ENCODE measurements at places on chromosomes 2 and 18.

- no peak for DNase-seq
Observed at GRCh38 chr18:670522-670921, 13.1 kb downstream of the TYMS start.

- no peak for DNase-seq
Observed at GRCh38 chr2:227016894-227017293, 147.1 kb downstream of the COL4A4 start.

DNA sequence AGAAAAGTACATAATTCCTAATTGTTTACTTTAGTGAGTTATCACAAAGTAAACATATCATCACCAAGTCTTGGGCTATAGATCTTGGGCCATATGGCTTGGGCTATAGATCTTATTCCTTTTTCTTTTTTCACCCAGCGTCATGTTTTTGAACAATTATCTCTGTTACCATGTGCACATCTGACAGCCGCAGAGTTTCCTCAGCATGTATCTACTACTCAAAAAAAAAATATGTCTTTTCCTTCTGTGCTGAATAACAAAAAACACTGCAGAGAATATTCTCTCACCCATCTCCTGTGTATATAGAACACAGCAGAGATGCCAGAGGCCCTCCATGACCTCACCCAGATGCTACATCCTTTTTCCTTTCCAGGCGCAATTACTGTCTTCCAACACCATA, 76.2 kb upstream of the MYO3B start:
- no peak for DNase-seq

DNA sequence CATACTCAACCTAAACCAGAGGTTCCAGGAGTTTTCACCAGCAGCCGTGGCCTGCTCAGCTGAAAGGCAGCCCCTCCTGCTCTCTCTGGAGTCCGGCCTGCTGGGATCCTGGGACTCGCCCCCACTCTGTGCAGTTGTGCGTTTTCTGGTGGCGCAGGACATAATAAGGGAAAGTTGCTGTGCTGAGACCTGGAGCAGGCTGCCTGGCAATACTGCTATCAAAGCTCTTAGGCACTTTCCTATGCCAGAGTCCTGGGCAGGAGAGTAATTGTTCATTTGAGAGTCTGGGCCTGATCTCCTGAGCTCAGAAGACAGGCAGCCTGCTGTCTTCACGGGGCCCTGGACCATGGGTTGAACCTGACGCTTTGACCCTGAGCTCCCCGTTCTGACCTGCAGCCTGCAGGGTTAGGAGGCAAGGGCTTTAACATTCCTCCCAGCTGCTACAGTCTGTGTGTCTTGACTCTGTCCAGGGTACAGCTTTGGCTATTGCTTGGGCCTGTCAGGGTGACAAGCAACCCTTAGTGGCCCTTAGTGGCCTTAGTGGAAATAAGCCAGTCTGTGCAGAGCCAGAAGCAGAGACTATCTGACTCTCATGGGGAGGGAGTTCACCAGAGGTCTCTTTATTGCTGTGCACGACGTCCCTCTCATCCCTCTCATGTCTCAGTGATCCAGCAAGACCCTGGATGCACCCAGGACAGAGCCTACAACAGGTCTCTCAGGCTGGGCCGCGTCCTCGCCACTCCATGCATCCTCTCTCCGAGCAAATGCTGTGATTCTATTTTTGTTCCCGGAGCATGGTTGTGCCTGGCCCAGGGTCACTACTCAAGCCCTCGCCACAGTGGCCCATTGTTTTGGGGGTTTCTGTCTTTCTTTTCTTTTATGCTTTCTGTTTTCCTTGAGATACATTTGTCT, 60.6 kb downstream of the ACKR3 start:
- DNase-seq: no peak

DNA sequence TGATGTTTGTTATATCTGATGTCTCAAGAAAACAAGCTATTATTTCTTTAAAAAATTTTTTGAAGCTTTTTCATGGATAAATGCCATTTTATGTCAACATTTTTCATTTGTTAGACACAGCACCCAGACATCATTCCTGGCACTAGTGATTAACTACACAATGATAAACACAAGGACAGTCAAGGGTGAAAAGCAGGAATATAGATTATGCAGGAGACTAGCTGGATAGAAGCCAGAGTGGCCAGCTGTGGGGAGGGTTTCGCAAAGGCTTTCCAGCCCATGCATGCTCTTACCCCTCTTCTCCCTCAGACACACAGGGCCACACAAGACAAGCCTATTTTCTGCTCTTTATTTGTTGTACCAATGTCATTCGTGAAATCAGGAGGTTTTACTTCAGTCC, 127.1 kb upstream of the TTC39C start:
- DNase-seq: no peak

DNA sequence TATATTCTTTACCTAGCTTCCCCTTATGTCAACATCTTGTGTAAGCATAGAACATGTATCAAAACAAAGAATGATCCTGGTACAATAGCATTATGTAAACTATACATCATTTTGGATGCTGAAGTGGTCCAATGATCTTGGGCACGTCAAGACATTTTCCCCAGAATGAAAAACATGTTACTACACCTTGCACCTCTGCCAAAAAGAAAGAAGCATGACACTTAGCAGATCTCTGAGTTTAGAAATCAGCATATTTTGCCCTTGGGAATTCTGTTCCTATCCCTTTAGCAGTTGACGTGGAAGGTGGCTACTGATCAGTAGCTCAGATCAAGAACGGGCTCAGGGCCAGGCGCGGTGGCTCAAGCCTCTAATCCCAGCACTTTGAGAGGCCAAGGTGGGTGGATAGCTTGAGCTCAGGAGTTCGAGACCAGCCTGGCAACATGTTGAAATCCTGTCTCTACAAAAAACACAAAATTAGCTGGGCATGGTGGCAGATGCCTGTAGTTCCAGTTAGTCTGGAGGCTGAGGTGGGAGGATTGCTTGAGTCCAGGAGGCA, 1.7 kb upstream of the LCLAT1 start:
- no peak for DNase-seq
